Eye (tissue), 1 donor: ENCODE measurements at places on chromosomes 2 and 18.

- DNase-seq = no peak
Measured at GRCh38 chr18:26723981-26724380, 141.5 kb downstream of the AQP4 start.

GRCh38 chr2:231820786-231821303 lies 34.6 kb downstream of the COPS7B start:
- no peak for DNase-seq

GRCh38 chr2:54480025-54480424 lies 23.9 kb downstream of the SPTBN1 start:
- no peak for DNase-seq

- DNase-seq = no peak
Measured at GRCh38 chr2:10252661-10253060, 50.0 kb upstream of the HPCAL1 start.

GRCh38 chr2:43087413-43087812 lies 139.0 kb downstream of the ZFP36L2 start:
- DNase-seq = no peak

DNA sequence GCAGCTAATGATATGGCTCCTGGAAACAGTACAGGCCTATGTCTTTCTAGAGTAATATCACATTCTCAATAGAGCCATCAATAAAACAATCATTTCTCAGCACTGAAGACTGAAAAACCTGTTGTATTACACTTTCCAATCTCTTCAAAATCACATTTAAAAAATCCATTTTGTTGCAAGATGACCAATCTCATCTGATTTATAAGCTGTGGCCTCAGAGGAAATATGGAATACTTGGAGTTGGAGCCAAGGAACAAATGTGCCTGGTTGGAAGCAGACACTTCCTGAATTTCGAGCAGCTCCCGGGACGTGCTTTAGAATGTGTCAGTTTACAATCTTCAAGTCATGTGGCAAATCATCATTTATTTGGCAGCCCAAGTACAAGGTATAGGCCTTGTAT lies 114.5 kb downstream of the ADCYAP1 start:
- peak; percentile 6 for DNase-seq

- DNase-seq = peak; percentile 86
Measured at GRCh38 chr18:79988071-79988450, 302 bp downstream of the TXNL4A start.

DNA sequence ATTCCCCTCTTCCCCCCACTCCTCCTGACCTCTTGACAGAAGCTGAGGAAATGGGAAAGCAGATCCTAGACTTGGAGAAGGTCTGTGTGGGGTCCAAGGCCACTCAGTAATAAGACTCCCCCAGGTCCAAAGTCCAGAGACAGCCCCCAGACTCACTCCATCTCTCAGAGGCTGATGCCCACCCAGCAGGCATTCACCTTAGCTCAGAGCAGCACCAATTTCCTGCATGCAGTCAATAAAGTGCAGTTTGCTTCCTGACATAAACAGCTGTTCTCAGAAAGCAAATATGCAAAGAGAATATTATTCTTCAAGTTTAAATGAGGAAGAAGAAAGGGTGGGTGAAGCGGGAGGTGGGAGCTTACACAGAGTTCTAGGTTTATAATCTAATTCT lies 84.1 kb upstream of the RTN4 start:
- DNase-seq = no peak

DNA sequence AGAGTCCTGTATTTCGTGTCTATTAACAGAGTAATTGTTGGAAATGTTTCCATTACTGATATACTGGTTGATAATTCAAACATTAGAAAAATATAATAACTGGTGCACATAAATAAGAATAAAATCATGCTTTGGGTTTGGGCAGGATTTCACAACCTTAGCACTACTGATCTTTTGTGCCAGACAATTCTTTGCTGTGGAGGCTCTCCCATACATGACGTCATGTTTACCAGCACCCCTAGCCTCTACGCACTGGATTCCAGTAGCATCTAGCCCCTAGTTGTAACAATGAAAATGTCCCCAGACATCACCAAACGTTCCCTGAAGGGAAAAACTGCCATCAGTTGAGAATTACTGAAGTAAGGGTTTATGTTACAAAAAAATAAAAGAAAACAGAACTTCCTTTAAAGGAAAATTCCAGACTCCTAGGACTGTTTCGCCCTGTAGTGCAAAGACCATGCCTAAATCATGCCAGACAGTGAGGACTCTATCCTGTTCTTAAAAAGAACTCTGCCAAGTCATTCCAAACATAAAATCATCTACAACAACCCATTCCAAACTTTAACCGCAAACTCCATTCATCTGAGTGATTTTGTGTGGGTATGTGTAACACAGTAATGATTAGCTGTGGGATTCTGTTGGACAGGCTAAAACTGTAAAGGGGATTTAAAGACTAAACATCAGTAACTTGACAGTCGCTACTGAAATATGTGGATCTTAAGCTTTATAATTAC lies 313.4 kb upstream of the CCDC68 start:
- DNase-seq = no peak

GRCh38 chr2:31142110-31142509 lies 3.9 kb upstream of the GALNT14 start:
- DNase-seq = peak; percentile 29

DNA sequence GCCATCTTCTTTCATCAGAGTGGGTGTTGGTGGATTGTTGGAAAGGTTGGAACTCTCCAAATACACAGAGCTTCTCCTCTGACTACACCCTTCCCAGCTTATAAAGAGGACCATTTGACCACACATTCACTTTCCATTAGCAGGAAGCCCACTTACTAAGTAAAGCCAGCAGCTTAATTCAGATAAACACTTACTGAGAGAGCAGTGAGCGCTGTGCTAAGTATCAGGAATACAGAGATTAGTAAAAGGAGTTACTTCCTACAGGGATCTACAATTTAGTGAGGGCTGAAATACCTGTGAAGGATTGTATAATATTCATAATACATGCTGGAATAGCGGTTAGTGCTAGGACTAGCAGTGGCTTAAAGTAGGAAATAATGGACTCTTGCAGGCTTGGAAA lies 343.0 kb downstream of the NYAP2 start:
- no peak for DNase-seq

DNA sequence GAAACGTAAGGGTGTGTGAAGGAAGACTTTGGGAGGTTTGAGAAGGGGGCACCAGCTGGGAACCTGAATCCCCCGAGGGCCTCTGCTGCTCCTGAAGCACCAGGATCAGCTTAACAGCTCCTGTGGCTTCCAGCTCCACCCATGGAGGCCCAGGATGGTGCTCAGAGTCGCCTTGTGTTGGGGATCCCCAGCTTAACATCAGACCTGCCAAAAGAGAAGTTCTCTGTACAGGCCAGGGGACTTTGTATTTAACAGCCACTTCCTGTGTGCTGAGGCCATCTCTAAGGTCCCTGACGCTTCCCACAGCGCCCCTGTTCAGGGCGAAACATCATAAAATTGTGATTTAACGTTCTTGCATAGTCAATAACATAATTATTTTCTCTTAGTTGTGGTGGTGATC lies 77.5 kb downstream of the NCK2 start:
- no peak for DNase-seq

- DNase-seq = no peak
Measured at GRCh38 chr2:144261966-144262365, 258.0 kb downstream of the ZEB2 start.

DNA sequence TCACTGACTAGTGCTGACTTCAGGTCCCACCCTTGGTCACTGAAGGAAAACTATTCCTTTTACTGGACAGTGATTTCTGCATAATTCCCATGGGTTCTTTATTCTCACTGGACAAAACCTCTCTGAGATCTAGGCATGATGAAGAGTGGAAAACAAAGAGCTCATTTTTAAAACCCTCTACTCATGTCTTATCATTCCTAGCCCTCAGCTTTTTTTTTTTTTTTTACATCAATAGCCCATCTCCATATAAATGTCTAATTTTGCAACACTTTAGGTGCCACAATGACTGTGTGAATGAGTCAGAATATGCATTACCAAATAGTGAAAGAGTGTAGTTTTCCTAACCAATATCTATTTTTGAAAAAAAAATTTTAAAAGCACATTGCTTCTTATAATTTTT lies 74.8 kb downstream of the TCF4 start:
- DNase-seq = no peak

GRCh38 chr2:62176801-62177200 lies 19.1 kb upstream of the B3GNT2 start:
- no peak for DNase-seq

- no peak for DNase-seq
Measured at GRCh38 chr2:61196671-61197070, 34.7 kb downstream of the C2orf74 start.

- DNase-seq = no peak
Measured at GRCh38 chr2:16638946-16639345, 26.7 kb downstream of the CYRIA start.

GRCh38 chr2:74418312-74418711 lies 3.1 kb downstream of the C2orf81 start:
- DNase-seq = no peak

- no peak for DNase-seq
Measured at GRCh38 chr2:40531359-40531758, 79.5 kb upstream of the SLC8A1 start.

GRCh38 chr2:2568411-2568810 lies 237.3 kb upstream of the MYT1L start:
- DNase-seq = no peak

- DNase-seq = no peak
Measured at GRCh38 chr2:77270433-77270832, 251.7 kb downstream of the LRRTM4 start.

DNA sequence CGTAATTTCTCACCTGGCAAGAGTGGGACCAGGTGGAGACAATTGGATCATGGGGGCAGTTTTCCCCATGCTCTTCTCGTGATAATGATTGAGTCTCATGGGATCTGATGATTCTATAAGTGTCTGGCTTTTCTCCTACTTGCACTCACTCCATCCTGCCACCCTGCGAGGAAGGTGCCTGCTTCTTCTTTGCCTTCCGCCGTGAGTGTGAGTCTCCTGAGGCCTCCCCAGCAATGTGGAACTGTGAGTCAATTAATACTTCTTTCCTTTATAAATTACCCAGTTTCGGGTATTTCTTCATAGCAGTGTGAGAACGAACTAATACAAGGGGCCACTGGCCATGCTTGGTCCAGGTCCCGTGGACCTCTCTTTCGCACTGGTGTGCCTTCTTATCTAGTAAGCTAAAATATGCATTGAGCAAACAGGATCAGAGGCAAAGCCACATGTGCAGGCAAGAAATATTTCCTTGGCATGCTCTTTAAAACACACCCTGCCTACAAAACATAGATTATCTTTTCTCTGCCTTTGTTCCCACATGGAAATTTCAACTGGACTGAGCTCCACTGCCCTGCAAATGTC lies 821.1 kb downstream of the TRIB2 start:
- no peak for DNase-seq

DNA sequence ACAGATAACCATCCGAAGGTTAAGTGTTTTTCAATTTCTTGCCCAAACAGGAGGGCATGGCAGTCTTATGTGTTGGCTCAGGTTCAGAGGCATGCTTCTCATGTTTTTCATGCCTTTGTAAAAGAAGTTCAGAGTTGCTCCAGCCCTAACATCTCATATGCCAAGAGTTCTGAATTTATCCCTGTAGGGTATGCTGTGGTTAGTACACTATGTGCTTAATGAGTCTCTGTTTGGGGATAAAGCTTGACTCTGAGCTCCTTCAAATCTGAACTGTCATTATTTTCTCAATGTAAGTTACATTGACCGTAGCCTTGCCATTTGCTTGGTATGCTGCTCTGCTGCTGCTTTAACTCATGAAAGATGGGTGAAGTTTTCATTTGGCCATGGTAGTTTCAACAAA lies 67.9 kb upstream of the PNPT1 start:
- no peak for DNase-seq

GRCh38 chr2:208186893-208187292 lies 2.9 kb downstream of the C2orf80 start:
- DNase-seq = no peak

DNA sequence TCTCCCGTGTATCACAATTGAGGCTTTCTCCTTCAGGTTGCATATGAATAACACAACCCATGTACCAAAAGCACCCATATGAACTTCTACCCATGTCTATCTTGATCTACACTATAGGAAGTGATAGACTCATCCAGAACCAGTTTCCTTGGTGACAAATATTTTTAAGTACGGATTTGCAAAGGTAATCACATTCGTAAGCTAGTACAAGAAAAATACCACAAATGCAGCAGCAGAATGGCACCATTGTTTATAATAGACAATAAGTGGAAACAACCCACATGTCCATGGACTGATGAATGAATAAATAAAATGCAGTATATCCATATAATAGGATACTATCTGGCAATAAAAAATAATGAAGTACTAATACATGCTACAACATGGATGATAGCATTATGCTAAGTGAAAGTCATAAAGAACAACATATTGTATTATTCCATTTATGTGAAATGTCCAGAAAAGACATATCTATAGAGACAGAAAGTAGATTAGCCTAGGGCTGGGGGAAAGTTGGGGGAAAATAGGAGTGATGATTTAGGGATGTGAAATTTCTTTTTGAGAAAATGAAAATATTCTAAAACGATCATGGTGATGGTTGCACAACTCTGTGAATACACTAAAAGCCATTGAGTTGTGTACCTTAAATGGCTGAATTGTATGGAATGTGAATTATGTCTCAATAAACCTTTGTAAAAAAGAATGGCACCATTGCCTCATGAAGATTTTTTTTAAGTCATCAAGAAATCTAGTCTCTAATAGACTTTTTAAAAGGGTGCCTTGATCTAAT lies 3.4 kb upstream of the CCDC88A start:
- no peak for DNase-seq

- DNase-seq = no peak
Measured at GRCh38 chr18:6256521-6256920, 158.2 kb downstream of the L3MBTL4 start.

DNA sequence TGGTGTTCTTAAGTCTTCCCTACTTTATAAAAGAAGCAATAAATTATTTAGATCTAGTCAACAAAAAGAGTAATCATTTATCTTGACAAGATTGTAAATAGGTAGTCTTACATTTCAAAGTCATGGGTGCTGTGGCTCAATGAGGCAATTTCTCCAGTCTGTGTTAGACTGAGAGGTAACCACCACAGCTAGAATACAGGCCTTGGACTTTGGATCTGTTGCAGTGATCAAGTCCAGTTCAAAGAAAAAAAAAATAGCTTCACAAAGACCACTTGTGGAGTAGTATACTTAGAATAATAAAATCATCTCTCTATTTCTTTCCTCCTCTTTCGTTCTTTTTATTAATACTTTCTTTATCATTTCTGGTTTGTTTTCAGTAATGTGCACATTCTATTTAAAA lies 93.1 kb upstream of the FSIP2 start:
- no peak for DNase-seq

- DNase-seq = no peak
Measured at GRCh38 chr2:108315444-108315934, 26.8 kb downstream of the SULT1C2 start.

- peak; percentile 58 for DNase-seq
Measured at GRCh38 chr2:60496956-60497355, 56.5 kb downstream of the BCL11A start.
